ENCODE measurements at places on chromosomes 5 and 9.

- no peak for DNase-seq
Observed at GRCh38 chr5:71864730-71865601, 145.9 kb downstream of the CARTPT start.

- DNase-seq = no peak
Observed at GRCh38 chr9:5336688-5337087, 3.0 kb downstream of the RLN1 start.

- DNase-seq = no peak
Observed at GRCh38 chr5:61617995-61618525, 286.0 kb downstream of the ZSWIM6 start.

GRCh38 chr9:13616491-13617035 lies 337.1 kb upstream of the MPDZ start:
- no peak for DNase-seq

- no peak for DNase-seq
Observed at GRCh38 chr5:5165541-5166002, 25.4 kb downstream of the ADAMTS16 start.

DNA sequence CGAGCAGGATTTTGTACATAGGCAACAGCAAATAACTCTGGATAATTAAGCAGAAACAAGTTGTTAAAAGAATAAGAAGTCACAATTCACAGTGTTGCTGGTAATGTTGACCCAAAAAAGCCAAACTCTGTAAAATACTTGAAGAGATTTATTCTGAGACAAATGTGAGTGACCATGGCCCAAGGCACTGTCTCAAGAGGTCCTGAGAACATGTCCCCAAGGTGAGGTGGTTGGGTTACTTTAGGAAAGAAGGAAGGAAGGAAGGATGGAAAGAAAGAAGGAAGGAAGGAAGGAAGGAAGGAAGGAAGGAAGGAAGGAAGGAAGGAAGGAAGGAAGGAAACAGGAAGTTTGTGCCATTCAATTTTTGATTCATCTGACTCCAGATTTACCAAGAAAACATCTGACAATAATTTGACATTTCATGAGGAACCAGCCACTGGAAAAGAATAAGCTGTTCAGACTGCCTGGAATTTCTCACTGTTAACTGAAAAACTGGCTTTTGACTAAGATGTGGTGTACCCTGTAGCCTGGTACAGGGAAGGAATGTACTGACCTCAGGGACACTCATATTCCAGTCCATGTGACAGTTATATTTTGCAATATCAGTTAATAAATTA lies 295.9 kb upstream of the TNC start:
- DNase-seq = no peak

DNA sequence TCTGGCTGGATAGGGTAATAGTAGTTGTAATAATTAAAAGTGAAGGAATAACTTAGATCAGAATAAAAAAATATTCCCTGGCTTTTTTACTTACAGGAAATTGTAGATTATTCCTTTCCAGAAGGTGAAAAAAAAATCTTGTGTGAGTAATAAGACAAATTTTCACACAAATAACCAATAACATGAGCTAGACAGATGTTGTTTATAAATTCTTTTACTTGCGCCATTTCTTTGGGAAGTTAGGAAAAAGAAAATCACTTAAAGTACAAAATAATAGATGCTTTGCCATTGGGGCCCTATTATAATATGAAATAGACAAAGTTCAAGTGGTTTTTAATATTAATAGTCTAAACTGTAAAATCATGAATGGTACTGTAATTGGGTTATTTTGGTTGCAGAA lies 204.1 kb downstream of the ARRDC3 start:
- DNase-seq = no peak

- DNase-seq = no peak
Observed at GRCh38 chr5:111694133-111694532, 62.9 kb downstream of the NREP start.

DNA sequence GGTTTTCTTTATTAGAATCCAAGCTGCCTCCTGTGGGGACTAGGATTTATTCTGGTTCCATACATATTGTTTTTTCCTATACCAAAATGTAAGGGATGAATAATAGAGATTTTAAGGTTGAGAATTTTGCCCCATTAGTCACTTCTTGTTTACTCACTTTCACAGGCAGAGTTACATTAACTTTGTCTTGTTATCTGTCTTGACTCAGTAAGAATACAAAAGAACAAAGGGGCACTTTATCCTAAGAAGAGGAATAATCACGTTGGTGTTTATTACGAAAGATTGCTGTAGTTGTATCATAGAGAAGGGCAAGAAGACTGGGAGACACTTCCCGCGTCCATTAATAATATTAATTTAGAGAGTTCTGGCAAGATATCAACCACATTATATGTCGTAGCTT lies 599.7 kb upstream of the FTMT start:
- no peak for DNase-seq

DNA sequence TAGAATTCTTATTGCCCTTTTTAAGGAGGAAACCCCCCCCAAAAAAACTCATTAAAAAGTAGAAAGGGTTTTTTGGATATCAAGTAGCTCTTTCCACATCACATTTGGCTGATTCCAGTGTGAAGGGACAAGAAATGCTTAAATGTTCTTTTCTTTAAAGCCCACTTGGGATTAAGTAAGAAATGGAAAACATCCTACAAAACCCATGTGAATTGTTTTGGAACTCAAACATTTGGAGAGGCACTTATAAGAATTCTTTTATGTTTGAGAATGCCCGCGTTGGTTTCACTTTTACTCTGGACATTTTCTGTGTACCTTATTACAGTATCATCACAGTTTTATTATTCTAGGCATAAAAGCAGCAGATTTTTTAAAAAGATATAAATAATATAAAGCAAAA lies 301.1 kb upstream of the ACTBL2 start:
- no peak for DNase-seq

Measured in cerebellar nuclear complex (tissue), 1 donor.